Non-pigmented ciliary epithelial cell (primary cell): ENCODE measurements at places on chromosomes 16 and 17.

DNA sequence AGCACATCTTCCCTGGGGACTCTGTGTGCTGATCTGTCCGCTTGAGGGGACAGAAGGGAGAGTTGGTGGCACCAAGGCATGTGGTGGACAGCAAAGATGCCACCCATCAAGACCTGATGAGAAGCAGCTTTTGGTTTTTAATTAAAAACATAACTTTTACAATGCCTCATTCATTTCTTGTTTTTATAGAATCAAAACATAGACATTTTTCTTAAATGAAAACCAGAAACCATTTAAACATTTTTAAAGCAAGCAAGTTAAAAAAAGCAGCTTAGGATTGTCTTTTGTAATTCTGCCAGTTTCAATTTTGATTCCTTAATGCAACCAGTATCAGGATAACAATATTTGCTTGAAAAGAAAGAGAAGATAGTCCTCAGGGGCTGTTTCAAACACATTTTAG is 123.7 kb upstream of the AXIN2 start:
- DNase-seq = no peak

GRCh38 chr16:12480286-12480685 is 323.4 kb downstream of the CPPED1 start:
- DNase-seq = no peak

DNA sequence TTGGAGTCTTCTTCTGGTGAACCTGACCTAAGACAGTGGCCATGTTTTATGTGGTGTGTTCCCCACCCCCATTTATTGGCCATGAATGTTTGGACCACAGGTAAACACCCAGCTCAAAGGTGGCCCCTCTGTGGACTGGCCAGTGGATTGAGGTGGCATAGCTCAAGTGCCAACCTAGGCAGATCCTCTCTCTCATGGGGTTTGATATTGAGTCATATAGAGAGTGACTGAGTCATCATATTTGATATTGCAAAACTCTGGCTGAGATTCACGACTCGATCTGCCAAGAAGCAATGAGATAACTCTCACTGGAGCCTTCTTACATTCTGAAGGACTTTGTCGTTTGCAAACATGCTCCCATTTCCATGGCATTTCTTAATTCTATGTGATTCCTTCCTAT is 10.5 kb upstream of the TEKT3 start:
- peak; percentile 37 for DNase-seq

GRCh38 chr16:51818342-51818944 is 667.4 kb upstream of the SALL1 start:
- peak; percentile 20 for DNase-seq

GRCh38 chr17:1486802-1487695 is 5.4 kb downstream of the MYO1C start:
- DNase-seq = no peak

- DNase-seq = no peak
Observed at GRCh38 chr17:33948309-33948708, 306.8 kb upstream of the CCL2 start.

- DNase-seq = no peak
Observed at GRCh38 chr16:50320310-50320709, 48.5 kb downstream of the BRD7 start.

- DNase-seq = no peak
Observed at GRCh38 chr17:82023447-82024241, 539 bp downstream of the LRRC45 start.

DNA sequence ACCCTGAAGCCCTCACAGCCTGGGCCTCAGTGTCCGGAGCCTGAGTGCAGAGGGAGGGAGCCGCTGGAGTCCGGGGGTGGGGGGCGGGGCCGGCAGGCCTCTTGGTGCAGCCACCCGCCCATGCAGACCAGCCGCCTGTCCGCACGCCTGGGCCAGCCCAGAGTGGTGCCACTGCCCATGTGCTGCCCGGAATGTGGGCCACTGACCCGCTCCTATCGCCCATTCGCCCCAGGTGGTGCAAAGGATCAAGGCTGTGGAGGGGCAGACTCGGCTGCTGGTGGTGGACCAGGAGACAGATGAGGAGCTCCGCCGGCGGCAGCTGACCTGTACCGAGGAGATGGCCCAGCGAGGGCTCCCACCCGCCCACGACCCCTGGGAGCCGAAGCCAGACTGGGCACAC is 2.6 kb downstream of the NHERF2 start:
- DNase-seq = no peak

DNA sequence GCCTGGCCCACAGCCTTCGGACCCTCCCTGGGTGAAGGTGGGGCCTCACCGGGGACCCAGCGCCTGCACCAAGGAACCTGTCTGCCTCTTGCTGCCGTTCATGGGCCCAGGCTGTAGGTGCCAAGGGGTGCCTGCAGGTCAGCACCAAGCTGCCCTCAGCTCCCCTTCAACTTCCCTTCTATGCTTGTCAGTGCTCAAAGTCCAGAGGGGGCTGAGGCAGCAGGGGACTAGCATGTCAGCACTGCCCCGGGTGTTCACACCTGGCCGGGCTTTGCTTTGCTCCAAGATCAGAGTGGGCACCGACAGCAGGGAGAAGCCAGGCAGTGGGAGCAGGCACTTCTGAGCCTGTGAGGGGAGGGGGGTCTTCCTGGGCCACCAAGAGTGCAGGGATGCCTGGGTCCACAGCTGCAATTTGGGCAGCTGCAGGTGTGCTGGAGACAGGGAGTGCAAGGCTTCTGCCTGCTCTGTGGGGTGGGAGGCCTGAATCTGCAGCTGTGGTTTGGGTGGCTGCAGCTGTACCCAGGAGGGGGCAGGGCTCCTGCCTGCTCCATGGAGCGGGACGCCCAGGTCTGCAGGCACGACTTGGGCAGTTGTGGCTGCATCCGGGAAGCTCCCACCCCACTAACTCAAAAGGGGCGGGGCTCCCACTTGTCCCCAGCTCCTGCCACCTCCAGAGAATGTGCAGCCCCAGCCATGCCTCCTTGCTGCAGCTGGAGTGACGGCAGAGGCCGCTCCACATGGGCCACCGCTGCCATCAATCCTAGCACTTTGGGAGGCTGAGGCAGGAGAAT is 27.6 kb upstream of the PRM1 start:
- no peak for DNase-seq

DNA sequence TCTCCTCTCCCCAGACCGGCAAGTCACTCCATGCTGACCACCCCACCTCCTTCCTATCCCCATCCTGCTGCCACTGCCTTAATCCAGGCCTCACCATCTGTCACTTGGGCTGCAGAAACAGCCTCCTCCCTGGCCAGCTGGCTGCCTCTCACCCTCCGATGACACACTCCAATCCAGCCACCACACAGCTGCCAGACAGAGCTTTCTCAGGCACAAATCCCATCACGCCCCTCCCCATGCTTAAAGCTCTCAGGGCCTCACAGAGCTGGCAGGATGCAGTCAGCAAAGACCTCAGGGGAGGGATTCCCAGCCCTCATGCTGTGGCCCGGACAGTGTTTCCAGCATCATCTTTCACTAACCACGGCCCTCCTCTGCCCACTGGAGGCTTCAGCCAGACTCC is 13.7 kb downstream of the CAMKK1 start:
- DNase-seq = no peak

DNA sequence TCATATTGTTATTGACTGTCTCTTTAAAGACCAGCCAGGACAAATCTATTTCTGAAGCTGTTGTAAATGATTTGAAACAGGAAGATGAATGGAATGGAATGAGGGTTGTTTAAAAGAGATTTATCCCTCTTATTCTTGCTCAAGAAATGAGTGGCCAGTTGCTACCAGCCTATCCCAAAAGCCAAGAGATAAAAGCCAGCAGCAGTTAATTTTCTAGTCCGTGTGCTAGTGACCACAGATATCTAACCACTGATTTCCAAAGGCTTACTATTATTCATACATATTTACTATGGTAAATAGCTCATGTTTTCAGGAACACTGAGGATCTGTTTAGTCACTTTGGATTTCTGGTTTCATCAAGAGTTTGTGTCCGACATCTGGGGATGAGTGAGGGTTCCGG is 105.7 kb downstream of the CDH13 start:
- DNase-seq = no peak

- no peak for DNase-seq
Observed at GRCh38 chr17:2995377-2995776, 68.0 kb downstream of the OR1D5 start.

DNA sequence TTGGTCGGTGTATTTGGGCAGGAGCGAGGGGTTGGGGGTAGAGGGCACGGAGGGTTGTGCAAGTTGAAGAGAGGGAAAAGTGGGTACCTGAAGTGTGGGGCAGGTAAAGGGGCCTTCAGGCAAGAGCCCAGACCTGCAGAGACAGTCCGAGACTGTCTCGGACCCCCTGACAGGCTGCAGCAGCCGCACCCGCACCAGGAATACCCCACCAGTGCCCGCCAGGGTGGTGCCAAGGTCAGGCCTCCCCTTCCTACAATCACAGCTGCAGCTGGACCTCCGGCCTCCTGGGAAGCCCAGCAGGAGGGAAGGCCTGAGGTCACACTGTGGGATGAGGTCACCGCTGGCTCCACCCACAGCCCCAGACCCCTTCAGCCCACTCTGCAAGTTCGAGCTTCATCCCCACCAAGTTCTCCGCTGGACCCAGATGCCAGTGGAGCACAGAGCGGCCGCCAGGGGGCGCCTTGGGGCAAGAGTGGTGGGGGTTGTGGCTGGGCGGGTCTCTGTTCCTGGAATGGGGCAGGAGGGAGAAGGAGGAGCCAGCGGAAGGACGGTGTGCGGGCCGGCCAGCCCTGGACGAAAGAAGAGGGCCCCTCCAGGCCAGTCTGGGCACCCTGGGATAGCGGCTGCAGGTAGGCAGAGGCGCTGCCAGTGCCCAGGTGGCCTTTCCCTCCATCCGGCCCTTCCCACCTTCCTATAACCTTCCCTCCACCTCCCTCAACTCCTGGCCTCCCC is at the start of gene HSD3B7:
TSS of gene HSD3B7 (plus strand) at position 539 of the 732 bp plus-strand sequence. CDS start 452 bp downstream, outside the sequence.
- DNase-seq = no peak

DNA sequence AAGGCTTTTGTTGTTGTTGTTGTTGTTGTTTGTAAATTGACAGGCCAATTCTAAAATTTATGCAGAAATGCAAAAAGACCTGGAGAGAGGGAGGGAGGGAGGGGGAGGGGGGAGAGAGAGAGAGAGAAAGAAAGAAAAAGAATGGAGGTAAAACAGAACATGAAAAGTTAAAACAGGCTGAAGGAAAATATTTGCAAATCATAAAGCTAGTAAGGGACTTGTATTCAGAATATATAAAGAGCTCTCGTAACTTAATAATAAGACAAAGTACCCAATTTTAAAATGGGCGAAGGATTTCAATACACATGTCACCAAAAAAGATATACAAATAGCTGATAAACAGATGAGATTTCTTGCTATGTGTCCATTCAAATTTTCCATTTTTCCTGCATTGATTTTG is 15.4 kb downstream of the TNRC6C start:
- DNase-seq = no peak

- no peak for DNase-seq
Observed at GRCh38 chr17:77670173-77670572, 288.3 kb upstream of the TNRC6C start.

GRCh38 chr17:43891851-43892646 is 15.3 kb downstream of the MPP2 start:
- DNase-seq = no peak

GRCh38 chr17:17502741-17503565 is 6.8 kb upstream of the RASD1 start:
- no peak for DNase-seq

DNA sequence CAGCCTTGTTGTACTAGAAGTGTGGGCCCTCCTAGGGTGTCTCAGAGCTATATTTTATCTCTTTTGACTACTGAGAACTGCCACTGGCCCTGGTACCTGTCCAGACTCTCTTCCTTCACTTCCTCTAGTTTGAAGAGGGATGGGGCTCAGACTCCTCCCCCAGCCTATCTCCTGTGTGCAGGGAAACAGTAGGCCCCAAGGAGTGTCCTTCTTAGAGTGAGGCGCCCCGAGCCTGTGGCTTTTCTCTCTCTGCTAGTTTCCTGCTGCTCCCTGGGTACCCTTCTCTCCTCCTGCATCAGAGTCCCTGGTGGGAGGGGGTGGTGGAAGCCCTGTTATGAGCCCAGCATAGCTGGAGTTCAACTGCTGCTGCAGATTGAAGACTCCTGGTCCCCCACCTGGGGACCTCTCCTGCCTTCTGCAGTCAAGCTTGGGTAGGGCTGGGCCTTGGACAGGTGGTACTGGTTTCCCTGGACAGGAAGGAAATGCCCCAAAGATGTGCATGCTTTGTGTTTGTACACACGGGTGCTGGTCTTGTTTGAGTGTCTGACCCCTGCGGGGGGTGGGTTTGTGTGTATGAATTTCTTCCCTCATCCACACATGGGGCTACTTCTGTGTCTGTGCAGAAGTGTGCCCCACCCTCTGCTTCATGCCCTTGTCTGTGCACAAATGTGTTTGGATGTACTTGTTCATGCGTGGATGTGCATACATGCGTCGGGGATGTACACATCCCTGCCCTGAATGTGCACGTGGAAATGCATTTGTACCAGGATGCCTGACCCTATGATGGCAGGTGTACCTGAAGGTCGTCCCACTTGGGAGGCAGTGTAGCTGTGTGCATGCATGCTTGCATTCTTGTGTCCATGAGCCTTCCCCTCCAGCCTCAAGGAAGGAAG is 6.9 kb downstream of the RARA start:
- no peak for DNase-seq

DNA sequence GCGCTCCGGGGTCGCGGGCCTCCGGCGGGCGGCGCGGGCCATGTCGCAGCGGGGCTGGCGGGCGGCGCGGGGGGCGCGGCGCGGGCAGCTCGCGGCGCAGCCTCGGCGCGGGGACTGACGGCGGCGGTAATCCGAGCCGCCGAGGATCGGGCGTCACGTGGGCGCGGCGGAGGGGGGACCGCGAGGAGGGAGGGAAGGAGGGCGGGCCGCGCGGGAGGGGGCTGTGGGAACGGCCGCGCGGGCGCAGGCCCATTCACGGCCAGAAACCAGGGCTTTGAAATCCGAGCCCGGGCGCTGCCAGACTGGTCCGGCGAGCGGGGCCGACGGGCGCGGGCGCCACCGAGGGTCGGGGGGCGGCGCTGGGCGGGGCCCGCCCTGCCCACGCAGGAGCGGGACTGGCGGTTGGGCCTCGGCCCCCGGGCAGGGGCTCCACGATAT is at the start of gene MTSS2:
TSS of gene MTSS2 (minus strand) at position 116 of the 438 bp plus-strand sequence. CDS start 262 bp downstream, outside the sequence.
- no peak for DNase-seq

GRCh38 chr17:31318298-31318801 is 3.1 kb downstream of the EVI2A start:
- no peak for DNase-seq

DNA sequence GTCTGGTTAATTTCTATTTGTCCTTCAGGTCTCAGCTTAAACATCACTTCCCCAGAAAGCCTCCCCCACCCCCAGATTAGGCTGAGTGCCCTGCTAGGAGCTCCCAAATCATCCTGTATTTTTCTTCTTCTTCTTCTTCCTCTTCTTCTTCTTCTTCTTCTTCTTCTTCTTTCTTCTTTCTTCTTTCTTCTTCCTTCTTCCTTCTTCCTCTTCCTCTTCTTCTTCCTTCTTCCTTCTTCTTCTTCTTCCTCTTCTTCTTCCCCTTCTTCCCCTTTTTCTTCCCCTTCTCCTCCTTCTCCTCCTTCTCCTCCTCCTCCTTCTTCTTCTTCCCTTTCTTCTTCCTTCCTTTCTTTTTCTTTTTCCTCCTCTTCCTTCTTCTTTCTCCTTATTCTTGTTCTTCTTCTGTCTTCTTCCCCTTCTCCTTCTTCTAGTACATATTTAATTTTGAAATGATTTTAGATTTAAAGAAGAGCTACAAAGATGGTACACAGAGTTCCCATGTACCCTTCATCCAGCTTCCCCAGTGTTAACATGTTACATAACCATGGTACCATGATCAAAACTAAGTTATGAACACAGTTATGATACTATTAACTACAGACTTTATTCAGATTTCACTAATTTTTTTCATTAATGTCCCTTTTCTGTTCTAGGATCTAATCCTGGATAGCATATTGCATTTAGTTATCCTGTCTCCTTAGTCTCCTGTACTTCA is 27.1 kb upstream of the DHX40 start:
- DNase-seq = no peak

GRCh38 chr16:57892447-57893096 is 78.4 kb downstream of the CNGB1 start:
- DNase-seq = no peak
